NCI-H1694 (cell line): ENCODE measurements at places on chromosomes 2 and 18.

- no peak for DNase-seq
Observed at GRCh38 chr2:24274809-24275208, 85.5 kb downstream of the ITSN2 start.

GRCh38 chr2:120470041-120470965, 124.4 kb downstream of the INHBB start:
- no peak for DNase-seq

GRCh38 chr2:168314236-168314635, 66.8 kb upstream of the STK39 start:
- no peak for DNase-seq

- no peak for DNase-seq
Observed at GRCh38 chr2:139885921-139886498, 1105.8 kb upstream of the NXPH2 start.

- no peak for DNase-seq
Observed at GRCh38 chr2:68317971-68318913, 1.5 kb downstream of the CNRIP1 start.

DNA sequence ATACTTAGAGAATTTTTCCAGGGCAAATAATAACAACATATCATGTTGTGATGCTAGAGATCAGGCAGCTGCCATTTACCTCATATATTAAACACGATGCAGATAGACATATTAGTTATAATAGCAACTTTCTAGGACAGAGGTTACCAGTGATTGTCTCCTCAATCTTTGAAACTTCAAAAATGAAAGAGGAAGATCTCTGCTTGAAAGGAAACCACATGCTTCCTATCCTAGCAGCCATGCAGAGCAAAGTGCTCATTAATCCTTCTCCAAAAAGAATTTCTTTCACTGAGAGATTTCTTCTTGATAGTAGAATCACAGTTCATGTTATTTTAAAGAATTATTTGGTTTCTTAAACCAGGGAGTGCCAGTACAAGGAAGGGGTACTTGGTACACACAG, 317.2 kb downstream of the CPS1 start:
- no peak for DNase-seq

GRCh38 chr2:49532702-49533101, 378.4 kb upstream of the FSHR start:
- DNase-seq: no peak

DNA sequence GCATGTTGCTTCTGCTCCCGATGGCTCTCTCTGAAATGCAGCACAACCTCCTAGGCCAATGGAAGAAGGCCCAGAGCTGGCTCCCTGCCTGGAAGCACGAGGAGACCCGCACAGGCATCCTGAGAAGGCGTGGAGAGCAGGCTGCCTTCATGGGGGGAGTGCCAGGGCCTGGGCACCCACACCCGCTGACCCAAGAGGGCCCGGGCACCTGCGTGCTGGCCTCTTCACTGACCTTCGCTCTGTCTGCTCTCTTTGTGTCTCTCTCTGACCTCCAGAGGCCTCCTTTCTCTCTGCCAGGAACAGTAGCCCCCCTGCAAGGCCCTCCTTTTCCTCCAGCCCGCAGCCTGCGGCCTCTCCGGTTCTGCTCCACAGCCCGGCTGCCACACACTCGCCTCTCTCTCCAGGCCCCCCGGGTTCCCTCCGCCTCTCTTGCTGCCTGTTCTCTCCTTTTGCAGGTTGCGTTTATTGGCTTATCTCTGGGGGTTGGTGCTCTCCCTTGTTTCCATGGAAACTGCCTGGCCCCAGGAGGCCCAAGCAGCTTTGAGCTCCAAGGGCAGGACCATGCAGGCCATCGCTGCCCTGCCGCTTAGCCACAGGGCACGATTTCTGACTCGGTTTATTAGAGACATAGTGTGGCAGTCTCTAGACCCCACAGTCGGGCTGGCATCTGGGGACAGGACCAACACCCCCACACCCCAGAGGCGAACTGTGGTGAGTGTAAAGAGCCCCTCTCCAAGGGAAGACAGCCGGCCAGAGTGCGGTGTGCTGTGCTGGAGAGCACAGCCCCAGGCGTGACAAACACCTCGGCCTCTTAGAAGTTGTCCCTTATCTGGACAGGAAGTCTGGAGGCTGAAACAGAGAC, 1.7 kb downstream of the MZT2B start:
- DNase-seq: no peak

DNA sequence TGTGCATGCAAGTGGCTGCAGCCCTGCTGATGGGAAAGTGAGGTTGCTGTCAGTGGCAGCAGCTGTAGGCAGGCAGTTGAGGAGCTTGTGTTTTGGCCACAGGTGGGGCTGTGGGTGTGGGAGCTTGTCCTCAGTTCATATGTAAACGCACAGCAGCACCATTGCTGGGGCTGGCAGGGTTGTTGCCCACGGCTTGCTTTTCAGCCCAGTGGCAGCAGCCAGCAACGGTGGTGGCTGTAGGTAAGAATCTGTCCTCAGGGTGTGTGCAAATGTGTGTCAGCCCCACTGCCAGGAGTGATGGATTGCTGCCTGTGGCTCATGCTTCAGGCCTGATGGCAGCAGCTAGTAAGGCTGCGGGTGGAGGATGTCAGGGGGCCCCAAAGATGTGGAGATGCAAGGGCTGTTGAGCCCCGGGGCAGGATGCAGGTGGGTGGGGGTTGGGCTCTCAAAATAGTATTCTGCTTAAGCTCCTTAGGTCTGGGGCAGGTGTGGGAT, 141.3 kb upstream of the THUMPD2 start:
- no peak for DNase-seq

GRCh38 chr2:165725421-165725820, 68.6 kb downstream of the GALNT3 start:
- DNase-seq: no peak

GRCh38 chr2:147511491-147511948, 333.3 kb upstream of the ACVR2A start:
- DNase-seq: no peak

GRCh38 chr2:120577721-120578295, 157.9 kb upstream of the GLI2 start:
- no peak for DNase-seq

DNA sequence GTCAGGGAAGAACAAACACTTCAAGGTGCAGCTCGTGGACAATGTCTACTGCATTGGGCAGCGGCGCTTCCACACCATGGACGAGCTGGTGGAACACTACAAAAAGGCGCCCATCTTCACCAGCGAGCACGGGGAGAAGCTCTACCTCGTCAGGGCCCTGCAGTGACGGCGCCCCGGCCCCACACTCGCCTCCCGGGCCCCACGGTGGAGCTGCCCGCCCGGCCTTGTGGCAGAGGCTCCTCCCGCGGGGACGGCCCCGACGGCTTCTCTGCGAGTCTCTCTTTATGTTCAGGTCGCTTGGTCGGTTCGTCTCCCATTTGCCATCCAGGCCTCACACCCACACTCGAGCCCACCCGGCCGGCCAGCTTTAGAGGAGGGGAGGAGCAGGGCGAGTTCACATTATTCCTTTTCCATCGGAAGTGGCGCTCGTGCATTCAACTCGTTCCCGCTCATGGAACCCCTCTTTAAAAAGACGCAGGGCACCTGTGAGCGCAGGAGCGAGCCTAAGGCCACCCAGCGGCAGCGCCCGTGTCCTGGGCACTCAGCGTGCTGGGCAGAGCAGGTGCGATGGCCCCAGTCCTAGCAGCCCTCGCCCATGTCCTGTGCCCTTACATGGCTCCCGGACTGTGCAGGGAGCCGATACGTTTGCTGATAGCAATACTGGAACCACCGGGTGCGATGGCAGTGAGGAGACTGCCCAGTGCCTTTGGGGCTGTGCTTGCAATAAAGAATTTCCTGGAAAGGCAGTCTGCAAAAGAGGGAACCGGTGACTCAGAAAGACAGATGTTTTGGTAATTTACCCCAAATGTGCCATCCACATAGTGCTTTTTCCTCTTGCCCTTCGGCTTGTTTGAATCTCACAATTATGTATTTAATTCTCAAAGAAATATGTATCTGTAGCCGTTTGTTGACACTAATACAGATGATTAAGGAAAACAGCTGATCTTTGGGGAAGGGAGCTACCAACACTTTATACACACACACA, 148.6 kb downstream of the NCK2 start:
- DNase-seq: no peak

GRCh38 chr18:35282353-35282752, 7.7 kb downstream of the ZSCAN30 start:
- DNase-seq: no peak

DNA sequence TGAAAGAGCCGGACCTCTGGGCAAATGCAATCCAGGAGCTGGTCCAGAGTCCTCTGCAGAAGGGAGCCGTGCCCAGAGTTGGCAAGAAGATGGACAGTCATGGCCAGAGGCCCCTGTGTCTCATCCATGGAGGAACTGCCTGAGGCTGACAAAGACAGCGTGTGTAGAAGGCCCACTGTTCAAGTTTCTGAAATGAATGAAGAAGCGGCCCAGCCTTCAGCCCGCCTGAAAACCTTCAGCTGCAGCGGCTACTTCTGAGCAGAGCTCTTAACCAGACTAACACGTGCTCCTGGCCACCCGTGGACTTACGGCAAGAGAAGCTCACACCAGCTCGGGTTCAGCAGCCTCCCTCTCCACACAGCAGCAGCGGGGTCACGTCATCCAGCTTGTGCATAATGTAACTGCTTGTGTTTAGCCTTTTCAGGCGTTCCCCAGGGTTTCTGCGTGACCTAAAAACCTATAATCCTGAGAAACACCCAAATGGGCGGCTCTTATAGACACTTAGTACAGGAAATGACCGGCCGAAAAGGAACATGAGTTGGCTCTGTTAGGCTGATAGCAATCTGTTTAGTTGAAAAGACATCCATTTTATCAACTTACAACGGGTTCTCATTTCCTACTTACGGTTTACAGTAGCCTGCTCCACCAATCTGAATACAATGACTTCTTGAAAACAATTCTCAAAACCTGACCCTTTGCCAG, at the start of gene FAM124B:
Gene FAM124B (minus strand): TSS at position 467 of the 702 bp plus-strand sequence. CDS start 339 bp downstream, at position 128.
- DNase-seq: no peak

DNA sequence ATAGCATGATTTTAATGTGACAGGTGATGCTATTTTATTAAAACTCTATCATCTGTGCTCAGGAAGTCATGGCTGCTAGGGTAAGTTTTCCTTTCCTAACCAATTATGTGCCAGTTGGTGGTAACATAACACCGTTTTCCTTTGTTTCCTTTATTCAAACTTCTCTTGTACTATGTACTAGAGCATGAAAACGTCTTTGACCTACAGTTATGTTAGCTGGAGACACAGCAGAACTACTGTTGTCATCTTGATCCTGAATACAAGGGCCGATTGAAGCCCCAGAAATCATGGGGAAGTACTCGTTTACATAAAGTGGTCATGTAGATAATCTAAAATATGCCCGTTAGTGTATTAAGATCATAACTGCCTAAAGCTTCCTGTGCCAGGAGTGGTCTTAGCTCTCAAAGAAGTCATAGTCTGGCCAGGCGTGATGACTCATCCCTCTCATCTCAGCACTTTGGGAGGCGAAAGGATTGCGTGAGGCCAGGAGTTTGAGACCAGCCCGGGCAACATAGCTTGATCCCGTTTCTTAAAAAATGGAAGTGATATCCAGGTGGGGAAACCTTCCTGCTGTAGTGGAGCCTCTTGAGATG, 20.5 kb downstream of the NEDD4L start:
- no peak for DNase-seq

- DNase-seq: no peak
Observed at GRCh38 chr2:150332383-150332782, 155.1 kb downstream of the RND3 start.

DNA sequence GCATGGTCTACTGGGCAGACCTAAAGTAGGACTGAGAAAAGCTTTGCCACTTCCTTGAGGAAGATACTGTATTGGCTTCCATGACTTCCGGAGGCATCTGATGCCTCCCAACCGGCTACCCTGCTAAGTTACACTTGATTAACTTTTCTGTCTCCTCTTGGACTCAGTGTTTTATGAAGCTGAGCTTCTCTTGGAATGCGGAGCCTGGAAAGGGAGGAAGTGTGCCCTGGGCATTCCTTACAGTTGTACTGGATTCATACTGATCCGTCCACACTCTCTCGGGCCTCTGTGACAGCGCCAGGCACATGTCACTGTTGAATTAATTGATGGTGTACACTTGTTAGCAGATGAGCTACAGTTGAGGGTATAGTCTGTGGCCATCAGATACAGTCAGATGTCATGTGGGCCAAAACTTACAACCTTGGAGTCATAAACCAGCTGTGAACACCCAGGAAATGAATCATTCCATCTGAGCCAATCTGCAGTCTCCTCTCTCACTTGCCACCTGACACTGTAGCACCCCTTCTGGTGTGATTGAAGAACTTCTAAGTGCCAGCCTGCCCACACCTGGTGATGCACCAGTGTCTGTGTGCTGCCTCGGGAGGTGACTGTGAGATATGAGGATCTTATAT, 122.5 kb downstream of the FHOD3 start:
- no peak for DNase-seq

GRCh38 chr2:130728007-130728454, 839 bp upstream of the GPR148 start:
- no peak for DNase-seq

DNA sequence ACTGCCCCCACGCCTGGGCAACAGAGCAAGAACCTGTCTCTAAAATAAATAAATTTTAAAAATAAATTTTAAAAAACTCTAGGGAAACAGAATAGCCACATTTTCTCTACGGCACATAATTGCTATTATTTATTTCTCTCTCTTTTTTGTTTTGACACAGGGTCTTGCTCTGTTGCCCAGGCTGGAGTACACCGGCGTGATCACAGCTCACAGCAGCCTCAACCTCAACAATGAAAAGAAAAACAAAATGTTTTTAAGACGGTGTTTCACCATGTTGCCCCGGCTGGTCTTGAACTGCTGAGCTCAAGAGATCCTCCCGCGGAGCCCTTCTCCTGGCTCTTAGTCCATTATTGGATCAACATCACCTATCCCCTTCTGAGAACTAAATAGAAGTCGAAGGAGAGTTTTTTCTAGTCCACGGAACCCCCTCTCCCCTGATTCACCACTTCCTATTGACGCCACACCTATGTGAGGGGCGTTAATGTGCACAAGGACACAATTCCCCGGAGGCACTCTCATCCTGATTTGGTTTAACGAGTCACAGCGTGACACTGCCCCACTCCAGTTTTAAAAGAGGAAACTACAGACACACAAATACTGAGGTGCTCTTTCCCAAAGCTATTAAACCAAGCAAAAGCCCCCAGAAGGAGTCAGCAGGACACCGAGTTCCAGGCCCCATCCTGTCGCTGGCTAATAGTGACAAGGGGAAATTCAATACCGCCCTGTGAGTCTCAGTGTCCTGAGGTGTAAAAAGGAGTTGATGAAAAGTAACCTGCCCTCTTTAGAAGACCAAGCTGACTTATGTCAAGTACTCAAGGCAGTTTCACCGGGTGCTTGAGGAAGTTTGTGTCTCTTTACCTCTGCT, 1.1 kb downstream of the NPC1 start:
- DNase-seq: no peak

- no peak for DNase-seq
Observed at GRCh38 chr18:24234850-24235418, 96.1 kb downstream of the CABYR start.
